ENCODE measurements at places on chromosomes 12 and 14.

DNA sequence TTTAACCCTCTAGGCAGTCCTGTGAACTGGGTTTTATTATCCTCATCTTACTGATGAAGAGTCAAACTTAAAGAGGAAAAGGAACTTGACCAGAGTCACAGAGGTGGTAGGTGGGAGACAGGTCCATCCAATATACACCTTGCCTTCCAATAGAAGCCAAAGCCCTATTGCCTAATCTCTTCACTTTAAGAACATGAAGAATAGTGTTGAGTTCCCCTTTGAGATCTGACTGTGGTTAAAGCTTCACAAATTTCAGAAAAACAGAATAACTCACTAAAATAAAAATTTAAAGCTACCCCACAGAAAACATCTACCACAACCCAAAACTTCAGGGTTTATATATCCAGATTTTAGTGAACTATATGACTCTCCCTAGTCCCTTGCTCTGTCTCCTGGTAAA lies 115.4 kb downstream of the ETV6 start:
- no peak for DNase-seq

- peak; percentile 81 for DNase-seq
Measured at GRCh38 chr12:50055831-50056638, 1.4 kb upstream of the ASIC1 start.

DNA sequence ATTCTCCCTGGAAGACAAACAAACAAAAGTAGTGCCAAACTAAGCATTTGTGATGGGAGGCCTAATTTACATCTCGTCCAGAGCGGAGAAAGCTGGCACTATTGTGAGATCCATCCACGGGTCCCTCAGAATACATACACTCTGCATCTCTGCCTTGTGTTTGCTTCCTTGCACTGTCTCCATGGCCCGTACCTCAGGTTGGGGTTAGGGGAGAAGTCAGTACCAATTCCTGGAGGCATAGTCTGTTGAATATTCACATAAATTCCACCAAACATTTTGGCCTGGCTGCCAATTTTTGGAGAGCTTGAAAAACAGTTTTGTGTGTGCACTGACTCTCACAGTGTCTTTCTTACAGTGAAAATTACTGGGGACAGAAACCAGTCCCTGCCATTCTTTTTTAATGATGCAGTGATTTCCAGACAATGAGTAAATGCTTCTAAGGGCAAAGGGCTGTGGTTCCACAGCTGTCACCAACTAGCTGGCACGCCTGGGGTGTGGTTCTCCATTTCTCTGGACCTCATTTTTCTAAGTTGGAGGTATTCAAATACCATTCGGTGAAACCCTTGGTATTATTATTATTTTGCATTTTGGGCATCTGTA lies 119.7 kb upstream of the HIF1A start:
- DNase-seq, result no peak

DNA sequence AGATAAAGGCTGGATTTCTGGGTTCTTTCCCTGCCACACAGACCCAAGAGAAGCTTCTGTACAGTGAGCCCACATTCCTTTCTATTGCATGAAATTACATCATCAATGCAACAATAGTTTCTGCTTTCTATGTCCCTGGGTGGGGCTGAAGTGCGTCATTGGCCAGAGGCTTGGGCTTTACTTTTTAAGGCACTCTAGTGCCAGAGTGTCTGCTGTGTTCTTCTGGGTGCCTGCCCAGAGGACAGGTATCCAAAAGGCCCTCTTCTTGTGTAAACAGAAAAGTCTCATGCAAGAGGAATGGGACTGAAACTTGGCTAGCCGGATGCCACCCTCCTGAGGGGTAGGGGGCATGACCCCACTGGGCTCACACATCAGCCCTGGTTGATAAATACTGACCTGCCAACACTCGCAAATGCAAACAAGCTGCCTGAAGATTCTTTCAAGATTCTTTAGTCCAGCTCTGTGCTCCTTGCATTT lies 5.9 kb downstream of the KRT86 start:
- no peak for DNase-seq

GRCh38 chr12:8876887-8877286 lies 37.4 kb upstream of the PHC1 start:
- DNase-seq, result no peak

GRCh38 chr12:102833687-102834441 lies 83.2 kb downstream of the PAH start:
- peak; percentile 70 for DNase-seq

DNA sequence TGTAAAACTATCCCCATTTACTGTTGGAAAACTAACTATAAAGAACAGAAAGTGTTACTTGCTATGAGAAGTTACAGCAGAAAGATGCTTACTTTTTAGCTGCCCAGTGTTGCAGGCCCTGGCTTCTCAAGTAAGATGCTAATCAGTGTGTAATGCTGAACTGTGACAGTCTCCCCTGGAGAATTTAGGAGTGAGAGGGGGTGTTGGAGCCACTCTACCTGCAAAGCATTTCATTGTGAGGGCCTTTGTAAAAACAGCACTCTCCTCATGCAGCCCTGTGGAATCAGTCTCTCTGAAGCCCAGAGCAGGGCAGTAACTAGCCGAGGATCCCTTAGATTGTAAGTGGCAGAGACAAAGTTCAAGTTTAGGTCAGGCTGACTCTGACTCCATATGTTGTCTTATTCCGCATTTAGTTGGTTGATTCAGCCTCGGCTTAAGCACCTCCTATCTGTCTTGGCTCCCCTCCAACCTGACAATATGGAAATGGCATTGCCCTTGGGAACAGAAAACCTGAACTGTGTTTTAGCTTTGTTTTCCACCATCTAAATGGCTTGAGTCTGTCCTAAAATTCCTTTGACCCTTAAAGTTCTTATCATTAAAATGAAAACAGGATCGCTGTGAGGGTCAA lies 141.3 kb downstream of the PRKCH start:
- no peak for DNase-seq

DNA sequence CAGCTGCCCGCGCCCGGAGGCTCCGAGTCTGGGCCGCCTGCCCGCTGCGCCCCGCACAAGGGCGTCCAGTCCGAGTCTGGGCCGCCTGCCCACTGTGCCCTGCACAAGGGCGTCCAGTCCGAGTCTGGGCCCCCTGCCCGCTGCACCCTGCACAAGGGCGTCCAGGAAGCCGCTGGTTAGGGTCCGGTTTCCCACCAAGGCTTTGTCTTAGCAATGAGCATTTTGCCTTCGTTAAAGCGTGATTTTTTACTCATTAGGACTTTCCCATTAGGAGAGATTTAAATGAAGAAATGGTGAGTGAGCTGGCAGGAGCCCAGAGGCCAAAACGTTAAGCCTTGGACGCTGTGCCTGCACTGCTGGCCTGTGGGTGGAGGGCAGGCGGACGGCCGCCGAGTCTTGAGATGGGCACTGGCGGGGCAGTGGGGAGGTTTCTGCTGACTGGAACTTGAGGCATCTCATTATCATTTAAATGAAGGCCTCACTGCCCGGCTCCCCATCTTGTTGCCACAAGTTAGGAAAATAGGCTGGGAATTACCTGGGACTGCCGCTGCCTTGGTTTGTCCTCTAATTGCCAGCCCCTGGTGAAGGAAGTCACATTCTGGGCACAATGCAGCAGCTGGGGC lies 36.0 kb downstream of the FBRSL1 start:
- no peak for DNase-seq

DNA sequence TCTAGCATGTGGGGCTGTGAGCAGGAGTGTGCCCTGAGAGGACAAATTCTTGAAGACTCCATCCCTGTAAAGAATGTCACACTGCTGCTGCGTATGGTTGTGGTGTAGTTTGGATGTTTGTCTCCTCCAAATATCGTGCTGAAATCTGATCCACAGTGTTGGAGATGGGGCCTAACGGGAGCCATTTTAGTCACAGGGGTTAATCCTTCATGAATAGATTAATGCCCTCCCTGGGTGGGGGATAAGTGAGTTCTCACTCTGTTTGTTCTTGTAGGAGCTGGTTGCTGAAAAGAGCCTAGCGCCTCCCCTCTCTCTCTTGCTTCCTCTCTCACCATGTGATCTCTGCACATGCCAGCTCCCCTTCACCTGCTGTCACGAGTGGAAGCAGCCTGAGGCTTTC lies 94.5 kb upstream of the VASH1 start:
- no peak for DNase-seq

- no peak for DNase-seq
Measured at GRCh38 chr14:93751946-93752655, 36.2 kb downstream of the PRIMA1 start.

DNA sequence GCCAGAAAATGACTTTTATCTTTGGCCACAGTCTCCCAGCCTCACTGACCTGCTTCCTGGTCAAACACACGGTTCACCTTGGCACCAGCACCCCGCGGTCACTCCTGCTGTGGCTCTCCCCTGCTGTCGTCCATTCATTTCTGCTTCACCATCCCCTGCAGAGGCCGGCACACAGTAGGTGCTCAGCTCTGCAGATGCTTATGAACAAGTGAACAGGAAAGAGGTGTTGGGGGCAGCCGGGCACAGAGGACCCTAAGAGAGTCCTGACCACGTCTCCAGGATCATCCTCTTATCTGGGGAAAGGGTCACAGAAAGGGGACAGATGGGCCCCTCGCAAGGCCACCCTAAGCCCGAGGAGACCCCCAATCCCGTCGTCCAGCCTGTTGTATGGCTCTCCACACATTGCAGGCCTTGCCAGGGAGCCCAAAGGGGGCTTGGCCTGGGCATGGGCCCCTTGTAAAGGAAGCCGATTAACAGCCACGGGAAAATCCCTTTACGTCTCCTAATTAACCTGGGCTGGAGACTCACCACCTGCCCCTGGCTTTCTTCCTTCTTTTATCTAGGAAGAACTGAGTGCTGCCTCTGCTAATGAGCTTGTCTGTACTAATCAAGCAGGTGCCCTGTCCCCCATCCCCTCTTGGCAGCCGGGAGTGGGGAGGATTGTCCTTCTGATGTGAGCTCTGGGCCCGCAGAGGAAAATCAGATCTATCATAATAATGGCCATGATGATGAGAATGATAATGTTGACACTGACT lies 119.2 kb downstream of the AACS start:
- DNase-seq, result no peak

DNA sequence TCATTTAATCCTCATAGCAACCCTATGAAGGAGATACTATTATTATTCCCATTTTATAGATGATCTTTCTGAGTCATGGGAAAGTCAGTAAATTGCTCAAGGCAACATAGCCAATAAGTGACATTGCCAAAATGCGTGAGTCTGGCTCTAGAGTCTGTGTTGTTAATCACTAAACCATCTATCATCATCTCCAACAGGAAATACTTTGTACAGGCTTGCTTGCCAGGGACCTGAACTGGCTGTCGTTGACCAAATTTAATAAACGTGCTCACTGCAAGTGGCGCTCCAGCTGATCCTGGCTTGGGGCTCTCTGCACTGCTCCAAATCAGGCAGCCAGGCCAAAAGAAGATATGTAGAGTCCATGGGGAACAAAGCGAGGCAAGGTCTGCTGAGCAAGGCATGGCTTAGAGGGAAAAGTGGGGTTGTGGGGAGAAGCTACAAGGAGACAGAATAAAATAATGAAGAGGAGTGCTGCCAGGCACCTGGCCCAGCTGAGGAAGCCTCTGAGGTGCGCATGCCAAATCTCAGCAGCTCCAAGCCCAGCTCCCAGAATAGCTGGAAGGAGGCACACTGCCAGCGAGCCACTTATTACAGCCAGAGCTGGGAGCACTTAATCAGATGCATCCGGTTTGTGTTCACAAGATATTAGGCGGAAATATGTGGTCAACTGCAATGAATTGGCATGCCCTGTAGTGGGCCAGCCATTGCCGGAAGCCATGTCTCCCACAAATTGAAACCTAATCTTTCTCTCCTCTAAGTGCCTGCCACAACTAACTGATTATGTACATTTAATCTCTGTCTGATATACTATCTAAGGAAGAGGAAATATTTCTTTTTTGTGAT lies 43.3 kb upstream of the PTPRO start:
- no peak for DNase-seq

GRCh38 chr14:74541225-74541624 lies 47.7 kb downstream of the ISCA2 start:
- no peak for DNase-seq

DNA sequence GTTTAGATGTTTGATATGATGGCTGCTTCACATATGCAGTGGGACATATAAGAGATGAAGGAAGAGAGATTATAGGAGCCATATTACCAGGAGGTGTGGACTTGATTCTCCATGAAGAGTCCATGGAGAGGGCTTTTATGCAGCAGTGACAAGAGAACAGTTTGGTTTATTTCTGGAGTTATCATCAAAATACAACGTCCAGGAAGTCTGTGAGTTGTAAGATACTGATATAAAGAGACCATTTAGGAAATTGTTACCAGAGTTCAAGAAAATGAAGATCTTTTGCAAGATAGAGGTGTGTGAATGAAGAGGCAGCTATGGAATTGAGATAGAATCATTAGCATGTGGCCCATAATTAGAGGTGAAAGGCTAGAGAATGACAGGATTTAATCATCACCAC lies 431.7 kb downstream of the NPAS3 start:
- DNase-seq, result no peak

- DNase-seq, result no peak
Measured at GRCh38 chr12:77116277-77116676, 50.9 kb upstream of the E2F7 start.

DNA sequence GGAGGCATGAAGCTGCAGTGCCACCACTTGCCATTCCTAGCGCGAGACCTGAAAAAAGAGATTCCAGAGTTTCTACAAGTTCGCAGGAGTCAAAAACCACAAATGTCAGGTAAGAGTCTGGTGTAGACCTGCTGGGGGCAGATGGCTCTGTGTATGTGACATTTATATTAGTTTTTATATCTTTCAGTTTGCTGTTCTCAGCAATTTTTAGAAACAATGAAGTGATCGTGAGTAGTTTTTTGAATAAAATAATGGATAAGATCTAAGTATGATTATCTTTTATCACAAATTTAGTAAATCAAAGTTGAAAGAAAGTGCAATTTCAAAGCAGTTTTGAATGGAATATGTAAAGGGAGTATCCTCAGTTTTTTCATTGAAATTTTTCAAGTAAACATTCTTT lies 9.3 kb downstream of the ZC3H14 start:
- no peak for DNase-seq

DNA sequence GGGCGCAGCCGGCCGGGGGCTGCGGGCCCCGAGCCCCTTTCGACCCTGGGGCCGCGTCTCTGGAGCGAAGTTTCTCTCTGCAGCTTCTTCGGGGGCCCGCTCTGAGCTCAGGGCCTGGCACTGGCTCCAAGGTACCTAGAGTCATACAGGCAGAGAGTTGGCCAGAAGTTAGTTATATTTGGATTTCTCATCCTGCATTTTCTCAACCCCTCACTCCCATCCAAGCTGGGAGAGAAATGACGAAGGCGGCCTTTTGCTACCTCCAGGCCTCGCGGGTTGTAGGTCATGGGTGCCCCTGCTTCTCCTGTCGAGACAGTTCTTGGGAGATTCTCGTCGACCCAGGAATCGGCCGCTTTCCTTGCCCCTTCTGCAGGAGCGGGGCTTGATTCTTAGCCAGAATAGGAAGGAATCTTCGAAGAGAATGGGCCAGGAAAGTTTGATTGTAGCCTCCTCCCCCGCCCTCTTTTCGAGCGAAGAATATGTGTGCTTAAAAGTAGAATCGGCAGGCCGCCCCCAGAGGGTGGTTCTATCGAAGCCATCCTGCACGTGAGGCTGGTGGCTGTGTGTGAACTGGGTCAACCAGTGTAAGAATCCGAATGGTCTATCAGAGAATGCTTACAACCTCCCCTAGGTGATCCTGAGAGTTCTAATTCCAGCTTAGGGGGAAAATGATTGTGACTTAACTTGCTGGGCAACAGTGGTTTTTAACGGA lies 785 bp downstream of the MLEC start:
- no peak for DNase-seq

All from H9 (cell line).